NCI-H510A (cell line): ENCODE measurements at places on chromosomes 12 and 14.

DNA sequence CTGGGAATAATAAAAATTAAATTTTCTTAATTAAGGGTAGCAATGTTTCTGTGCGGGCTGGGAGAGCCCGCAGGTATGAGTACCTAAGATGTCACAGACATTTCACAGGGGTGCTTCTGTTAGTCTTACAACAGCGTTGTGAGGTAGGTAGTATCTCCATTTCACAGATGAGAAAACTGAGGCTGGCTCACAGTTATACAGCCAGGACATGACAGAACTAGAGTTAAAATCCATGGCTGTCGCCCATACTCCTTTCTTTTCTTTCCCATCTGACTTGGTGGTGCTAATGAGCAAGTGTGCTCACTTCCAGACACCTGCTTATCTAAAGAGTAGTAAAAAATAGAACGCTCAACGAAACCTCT is 2.1 kb downstream of the BMAL2 start:
- no peak for DNase-seq

GRCh38 chr14:56858422-56858821 is 48.1 kb upstream of the OTX2 start:
- DNase-seq, result no peak

DNA sequence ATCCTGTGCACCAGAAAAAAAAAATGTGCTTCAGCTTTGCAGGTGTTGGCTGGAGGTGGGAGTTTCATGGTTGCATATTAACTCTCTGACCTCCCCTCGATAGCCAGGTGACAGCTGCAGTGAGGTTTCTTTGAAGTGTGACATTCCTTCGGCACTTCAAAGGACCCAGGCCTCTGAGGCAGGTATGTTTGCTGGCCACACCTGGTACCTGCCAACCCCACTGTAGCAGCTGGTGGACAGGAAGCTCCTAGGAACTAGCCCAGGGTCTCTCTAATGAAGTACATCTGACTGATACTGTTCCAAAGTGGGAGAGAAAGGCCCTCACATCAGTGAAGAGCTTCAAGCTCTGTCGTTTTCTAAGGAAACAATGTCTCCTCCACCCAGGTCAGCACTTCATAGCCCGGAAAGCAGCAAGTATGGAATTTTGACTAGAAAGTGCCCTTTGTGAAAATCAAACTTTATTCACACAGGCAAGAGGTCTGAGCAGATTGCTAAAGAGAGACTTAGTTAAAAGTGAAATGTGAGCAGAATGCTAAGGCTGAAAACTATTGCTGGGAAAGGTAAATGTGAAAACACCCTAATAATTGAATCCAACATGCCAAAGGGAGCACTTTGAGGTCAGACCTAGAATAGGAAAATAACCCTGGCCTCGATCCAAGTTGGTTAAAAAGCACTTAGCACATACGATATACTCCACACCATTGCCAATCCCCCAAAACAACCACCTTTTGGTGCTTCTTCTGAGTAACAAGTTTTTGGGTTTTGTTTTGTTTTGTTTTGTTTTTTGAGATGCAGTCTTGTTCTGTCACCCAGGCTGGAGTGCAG is 71.3 kb downstream of the PHLDA1 start:
- DNase-seq, result peak; percentile 96

DNA sequence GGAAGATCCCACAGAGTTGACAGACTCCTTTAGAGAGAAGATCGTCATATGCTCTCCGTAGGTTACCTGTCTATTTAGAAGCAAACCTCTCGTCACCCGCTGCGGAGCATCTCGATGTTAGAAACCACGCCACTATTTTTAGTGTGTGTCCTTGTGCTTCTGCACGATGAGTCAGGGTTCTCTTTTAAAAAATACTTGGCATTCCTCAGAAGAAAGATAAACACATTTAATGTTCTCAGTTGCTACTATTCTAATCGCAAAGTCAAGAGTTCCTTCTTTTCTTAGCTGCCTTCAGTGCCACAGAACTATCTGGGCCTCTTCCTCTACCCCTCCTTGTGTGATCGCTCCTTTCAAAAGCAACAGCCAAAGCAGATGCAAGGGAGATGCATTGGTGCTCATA is 192.4 kb downstream of the PELI2 start:
- no peak for DNase-seq

GRCh38 chr12:53676656-53677015 is 753 bp upstream of the ATP5MC2 start:
- no peak for DNase-seq

DNA sequence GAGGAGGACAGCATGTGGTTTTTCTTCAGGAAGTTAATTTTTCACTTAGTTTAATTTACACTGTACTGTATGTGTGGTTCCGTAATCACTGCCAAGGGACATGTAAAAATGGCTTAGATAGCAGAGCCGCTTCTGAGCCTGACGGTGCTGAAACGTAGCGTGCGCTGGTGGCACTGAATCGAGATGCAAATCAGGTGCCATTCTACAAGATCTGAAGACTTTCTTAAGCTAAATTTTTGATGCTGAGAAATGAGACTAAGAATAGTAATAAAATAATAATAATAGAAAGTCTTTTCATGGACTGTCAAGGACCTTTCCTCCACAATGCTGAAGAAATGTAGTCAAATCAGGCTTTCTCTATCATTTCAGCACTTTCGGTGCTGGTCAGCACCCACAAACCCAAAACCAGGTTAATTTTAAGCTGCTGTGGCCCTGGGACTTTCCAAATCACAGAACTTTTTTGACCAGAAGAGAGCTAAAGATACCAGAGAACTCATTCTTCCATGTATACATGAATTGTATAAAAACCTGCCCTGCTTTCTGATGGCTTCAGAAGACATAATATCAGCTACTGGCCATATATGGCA is 183.3 kb upstream of the LMO3 start:
- no peak for DNase-seq

GRCh38 chr12:22231836-22232235 is 102.7 kb downstream of the ST8SIA1 start:
- no peak for DNase-seq
